ENCODE measurements at places on chromosomes 4 and X. TPM values are rescaled to one million over a fixed set of nuclear protein-coding genes. Genes with fewer than 3 reads are reported as not detected.
A peak's percentile ranks its signal among the peaks of the same experiment; 100 is the strongest.

- DNase-seq = no peak
These were observed 261.7 kb downstream of the ANKRD50 start for GRCh38 chr4:124450851-124451250.

GRCh38 chr4:108144451-108144850 lies 24.3 kb downstream of the LEF1 start:
- peak; percentile 66 for DNase-seq

GRCh38 chr4:26964512-26964911 lies 103.9 kb downstream of the STIM2 start:
- DNase-seq = no peak

DNA sequence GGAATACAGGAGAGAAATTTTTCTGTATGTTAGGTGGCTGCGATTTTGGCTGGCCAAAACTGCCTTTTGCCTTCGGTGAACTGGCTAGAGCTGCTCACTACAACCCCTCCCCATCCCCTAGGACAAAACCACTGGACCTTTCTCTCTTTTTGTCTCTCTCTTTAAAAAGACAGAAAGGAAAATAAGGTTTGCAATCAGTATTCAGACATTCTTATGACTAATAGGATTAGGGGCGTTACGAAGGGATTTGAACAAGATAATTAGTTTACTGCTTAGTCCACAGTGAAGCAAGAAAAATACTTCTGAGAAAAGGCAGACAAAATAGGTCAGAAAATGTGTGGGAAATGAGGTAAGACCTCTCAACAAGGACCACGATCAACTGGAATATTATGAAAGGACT lies 180.4 kb downstream of the SLIT2 start:
- no peak for DNase-seq

- peak; percentile 86 for DNase-seq
These were observed 35.7 kb upstream of the TBC1D14 start for GRCh38 chr4:6873792-6874461.

- no peak for DNase-seq
These were observed 6.2 kb downstream of the SORCS2 start for GRCh38 chr4:7198440-7199128.

DNA sequence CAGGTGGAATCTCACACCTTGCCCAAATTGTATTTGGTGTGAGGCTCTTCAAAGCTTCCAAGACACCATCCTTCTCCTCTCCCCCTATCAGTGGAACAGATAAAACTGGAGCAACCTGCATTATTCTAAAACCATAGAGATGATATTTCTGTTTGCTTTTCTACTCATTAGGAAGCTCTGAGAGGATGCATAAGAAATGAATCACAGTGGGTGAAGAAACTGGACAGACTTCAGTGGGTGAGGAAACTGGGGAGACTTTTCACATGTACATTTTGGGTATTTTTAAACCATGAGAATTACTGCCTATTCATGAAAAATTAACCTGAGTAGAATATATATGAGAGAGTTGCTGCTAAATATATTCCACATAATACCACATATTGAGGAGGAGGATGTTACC lies 16.4 kb downstream of the HAND2 start:
- DNase-seq = no peak

TGIF2LX gene
- not detected for total RNA-seq

BCORL1 gene
- total RNA-seq = 10.5 TPM

GRCh38 chr4:174423257-174423944 lies 98.9 kb downstream of the HPGD start:
- DNase-seq = peak; percentile 18

DNA sequence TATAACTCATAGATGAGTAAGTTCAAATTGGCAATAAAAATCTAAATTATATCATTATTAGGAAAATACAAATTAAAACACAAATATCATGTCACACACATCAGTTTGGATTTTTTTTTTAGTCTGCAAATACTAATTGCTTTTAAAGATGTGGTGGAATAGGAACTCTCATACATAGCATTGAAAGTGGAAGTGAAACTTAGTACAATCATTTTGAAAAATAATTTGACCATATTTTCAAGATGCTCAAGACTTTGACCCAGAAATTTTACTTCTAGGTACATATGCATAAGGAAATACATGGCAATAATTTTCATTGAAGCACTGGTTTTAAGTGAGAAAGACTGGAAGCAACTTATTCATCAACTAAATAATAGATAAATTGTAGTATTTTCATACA lies 147.5 kb upstream of the SMIM31 start:
- DNase-seq = no peak

- no peak for DNase-seq
These were observed 280.6 kb downstream of the FSTL5 start for GRCh38 chr4:161883157-161883556.

FOXP3 gene
- total RNA-seq = 23.8 TPM

- DNase-seq = no peak
These were observed 151.4 kb downstream of the BANK1 start for GRCh38 chr4:101941816-101942358.

DNA sequence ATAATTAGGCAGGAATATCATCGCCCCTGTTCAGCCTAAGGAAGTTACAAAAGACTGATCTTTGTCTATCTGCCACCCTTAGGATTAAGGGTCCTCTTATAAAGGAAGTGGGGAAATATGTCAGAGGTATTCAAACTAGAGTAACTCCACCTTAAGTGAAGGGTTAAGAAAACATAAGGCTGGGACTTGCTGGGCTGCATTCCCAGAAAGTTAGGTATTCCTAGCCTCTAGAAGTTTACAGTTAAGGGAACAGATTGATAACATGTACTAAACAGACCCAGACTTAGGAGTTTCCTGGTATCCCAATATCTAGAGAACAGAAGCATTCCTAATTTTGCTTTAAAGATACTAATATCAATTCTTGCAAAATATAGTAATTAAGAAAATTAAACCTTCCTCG lies 6.0 kb downstream of the CXCL2 start:
- DNase-seq = no peak

- DNase-seq = peak; percentile 31
These were observed 1.6 kb downstream of the NHS start for GRCh38 chrX:17376431-17377077.

AMTN gene
- total RNA-seq = not detected

DNA sequence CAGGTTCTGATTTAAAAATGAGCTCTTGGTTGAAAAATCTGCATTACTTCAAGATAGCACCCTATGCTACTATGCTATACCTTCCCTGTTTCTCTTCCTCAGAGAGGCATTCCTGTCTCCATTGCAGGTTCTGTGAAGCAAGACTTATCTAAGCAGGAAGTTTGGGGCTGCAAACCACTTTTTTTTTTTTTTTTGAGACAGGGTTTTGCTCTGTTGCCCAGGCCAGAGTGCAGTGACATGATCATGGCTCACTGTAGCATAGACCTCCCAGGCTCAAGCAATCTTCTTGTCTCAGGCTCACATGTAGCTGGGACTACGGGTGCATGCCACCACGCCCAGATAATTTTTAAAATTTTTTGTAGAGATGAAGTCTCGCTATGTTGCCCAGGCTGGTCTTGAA lies 4.0 kb upstream of the CCNG2 start:
- no peak for DNase-seq

USP51 gene
- total RNA-seq = 2.1 TPM

MAP9 gene
- 6.9 TPM for total RNA-seq

GRCh38 chr4:27894951-27895350 lies 1034.3 kb downstream of the STIM2 start:
- DNase-seq = no peak

DNA sequence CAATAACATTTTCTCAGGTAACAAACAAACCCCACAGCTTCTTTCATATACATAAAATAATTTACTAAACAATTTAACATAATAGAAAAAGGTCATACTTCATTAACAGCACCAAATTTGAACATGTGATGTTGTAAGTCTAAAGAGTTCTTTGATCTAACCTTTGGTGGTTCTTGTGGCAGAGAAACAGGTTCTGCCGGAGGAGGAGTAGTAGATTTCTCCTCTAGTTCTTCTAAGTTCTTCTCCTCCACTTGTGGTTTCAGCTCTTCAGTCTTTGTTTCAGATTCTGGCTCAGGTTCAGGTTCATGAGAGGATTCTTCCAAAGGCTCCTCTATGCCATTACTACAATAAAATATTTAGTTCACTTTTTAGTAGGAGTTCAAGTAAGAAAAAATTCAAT lies 18.3 kb downstream of the G3BP2 start:
- DNase-seq = no peak

- DNase-seq = no peak
These were observed 3.7 kb downstream of the IL13RA2 start for GRCh38 chrX:115013705-115014104.

DNA sequence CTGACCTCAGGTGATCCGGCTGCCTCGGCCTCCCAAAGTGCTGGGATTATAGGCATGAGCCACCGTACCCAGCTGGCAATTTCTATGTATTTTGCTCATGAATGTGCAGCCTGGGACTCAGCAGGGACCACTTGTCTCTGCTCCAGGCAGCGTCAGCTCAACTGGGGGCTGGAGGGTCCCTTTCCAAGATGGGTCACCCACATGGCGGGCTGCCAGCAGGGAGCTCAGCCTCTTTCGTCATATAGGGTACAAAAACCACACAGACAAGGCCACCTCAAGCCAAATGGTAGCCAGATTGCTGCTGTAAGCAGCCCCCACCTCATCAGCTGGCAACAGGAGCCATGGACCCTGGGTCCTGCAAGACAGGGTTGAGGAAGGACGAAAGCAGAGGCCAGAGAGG lies 2.4 kb upstream of the CLDN24 start:
- DNase-seq = no peak

BGN gene
- total RNA-seq = not detected

ADRA2C gene
- not detected for total RNA-seq

DNA sequence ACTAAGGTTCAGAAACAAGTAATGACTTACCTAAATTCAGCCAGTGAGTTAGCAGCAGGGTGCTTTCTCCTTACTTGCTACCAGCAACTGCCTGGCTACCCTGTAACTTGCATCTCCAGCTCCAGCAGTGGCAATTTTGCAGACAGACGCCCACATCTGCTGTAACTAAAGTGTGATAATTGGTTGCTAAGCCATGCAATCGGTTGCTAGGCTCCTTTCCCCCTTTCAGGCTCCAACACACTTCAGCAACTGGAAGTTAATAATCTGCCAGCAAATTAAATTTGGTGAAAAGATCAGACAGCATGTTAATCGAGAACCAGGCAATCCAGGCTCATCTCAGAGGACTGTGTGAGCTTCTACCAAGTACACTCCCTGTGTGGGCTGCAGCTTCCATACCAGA lies 24.2 kb upstream of the ARHGEF9 start:
- no peak for DNase-seq

DNA sequence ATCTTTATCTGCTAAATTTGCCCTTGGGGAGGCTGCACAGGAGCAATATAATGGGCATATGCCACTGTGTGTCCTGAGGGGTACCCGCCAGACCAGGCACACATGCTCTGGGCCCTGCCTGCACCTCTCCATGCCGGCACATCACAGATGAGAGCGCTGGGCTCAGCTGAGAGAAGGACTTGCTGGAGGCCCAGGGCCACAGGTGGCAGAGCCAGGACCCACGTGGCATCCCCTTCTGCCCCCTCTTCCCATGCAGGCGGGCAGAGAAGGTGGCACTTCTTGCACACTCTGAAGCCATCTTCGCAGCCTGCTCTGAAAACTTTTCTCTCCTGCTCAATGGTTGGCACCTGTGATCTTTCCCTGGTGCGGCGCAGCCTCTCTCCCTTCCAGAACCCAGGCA lies 20.1 kb downstream of the CPZ start:
- no peak for DNase-seq

SSX3 gene
- not detected for total RNA-seq

GRCh38 chr4:124872659-124873058 lies 160.1 kb upstream of the ANKRD50 start:
- DNase-seq = no peak

DNA sequence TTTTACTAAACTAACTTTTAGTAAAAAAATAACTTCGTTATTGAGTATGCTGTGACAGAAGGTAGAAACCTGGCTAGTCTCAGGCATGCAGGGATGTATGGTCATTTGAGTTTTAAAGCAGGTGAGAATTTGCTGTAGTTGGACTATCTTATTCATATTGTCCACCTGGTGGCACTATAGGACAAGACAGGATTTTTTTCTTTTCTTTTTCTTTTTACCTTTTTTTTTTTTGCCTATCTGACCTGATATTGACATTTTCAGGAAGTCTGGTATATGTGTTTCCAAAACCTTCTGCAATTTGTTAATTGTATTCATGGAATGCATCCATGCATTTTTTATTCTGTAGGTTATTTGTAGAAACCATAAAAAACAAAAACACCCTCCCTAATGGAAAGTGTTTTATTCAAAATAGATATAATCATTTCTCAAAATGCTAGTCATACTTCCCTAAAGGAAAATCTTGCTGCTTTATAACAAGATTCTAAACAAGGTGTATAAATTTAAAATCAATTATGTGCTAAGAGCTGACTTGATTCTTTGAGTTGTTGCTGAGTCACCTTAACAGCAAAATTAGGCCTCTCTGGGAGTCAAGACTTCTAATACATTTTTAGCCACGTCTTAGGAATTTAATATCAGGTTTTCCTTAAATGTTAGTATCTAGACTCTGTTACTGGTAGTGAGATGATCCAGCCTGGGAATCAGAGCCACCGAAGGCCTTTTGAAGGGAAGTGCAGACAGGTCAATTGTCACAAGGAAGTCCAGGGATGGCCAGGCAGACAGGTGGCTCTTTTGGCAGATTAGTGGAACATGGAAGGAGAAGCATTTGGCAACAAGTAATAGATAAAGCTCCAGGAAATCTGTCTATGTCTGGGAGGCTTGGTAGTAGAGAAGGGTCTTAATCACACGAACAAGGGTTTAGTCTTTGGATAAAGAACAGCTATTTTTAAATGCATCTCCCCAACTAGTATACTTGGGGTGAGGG lies 201.3 kb upstream of the GNPDA2 start:
- DNase-seq = no peak

DNA sequence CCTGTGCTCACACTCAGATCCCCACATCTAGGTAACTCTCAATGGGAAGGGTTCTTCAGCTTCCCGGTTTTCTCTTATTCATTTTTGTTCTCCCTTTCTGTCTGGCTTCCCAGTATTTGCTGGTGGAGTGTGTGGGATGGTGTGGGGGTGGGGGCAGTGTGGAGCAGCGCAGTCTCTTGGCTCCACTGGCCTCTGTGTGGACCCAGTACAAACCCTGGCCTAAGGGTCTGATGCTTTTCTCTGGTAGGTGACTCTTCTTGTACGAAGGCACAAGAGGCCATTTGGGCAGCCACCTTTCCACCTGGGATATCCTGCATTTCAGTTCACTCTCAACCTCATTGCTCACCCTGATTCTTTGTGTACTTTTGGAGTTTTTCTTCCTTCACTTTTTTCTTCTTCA lies 71.3 kb downstream of the NBDY start:
- DNase-seq = no peak

SORCS2 gene
- 0.07 TPM for total RNA-seq

TRAM1L1 gene
- total RNA-seq = not detected

- DNase-seq = no peak
These were observed 5.4 kb upstream of the ADH4 start for GRCh38 chr4:99149426-99150019.

FAM47E gene
- total RNA-seq = not detected

All from activated CD4-positive, alpha-beta memory T cell treated with anti-CD3 and anti-CD28 coated beads for 36 hours (primary cell).